ENCODE measurements at places on chromosomes 3 and 15.
A peak's percentile ranks its signal among the peaks of the same experiment; 100 is the strongest.

DNA sequence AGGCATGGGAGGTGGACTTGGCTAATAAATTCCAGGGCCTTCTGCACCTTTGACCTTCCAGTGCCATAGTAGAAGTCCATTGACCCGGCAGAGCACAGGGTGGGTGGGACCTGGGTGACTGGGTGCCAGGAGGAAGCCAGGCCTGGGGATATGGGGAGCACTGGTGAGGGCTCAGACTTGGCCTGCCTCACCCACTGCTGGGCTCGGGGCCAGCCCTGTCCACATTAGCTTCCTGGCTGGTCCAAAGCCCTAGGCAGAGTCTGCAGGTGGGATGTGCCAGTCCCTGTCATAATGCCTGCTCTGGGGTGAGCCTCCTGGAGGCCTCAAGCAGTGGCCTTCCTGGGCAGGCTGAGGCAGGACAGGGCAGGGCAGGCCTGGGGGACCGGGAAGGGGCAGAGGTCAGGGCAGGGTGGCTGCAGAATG, 38.1 kb upstream of the CHRNB4 start:
- no peak for DNase-seq

DNA sequence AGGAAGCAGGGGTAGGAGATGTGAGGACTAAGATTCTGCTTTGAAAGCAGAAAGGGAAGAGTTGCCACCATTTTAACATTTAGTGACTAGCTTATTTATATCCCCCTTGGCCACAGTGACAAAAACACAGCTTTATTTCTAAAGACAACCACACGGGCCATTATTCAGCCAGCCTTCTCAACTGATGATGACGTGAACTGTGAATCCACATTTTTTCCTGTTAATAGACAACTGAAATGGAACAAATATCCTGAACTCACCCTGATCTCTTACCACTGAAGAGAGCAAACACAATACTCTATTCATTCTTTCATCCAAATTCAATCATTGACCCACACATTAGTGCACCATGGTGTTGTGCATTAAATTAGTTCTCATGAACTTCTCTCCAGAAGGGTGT, 145.1 kb downstream of the TNIK start:
- DNase-seq: no peak

GRCh38 chr3:33868309-33868708, 69.9 kb downstream of the PDCD6IP start:
- DNase-seq: no peak

GRCh38 chr3:47577583-47578118, 1.0 kb downstream of the CSPG5 start:
- no peak for DNase-seq

DNA sequence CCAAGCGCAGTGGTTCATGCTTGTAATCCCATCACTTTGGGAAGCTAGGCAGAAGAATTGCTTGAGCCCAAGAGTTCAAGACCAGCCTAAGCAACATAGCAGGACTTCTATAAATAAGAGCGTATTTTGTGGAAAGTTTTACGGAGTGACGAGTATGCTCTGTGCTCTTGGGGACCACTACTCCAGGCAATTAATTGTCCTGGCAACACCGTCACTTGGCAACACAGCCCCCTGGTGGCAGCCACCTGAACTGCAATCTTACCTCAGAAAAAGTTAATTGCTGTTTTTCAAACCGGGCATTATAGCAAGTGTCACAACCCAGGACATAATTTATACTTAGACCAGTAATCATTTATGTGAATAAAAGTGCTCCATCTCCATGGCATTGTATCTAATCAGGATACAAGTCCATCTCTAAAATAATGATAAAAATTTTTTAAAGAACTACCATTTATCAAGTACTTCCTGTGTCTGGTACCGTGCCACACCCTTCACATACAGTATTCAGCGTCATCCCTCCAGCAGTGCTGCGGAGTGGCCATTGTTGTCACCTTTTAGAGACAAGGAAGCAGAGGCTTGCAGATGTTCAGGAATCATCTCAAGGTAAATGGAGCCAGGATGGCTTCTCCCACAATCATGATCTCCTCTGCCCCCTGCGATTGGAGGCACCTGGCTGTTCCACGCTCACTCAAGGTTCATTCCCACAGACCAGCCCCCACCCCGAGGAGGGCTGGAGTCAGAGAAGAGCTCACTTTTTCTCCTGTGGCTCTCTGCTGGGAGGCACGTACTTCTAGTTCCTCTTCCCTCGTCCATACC, 34.5 kb downstream of the PLA2G4D start:
- peak; percentile 39 for DNase-seq

- no peak for DNase-seq
Measured at GRCh38 chr3:25103391-25103790, 324.7 kb upstream of the RARB start.

DNA sequence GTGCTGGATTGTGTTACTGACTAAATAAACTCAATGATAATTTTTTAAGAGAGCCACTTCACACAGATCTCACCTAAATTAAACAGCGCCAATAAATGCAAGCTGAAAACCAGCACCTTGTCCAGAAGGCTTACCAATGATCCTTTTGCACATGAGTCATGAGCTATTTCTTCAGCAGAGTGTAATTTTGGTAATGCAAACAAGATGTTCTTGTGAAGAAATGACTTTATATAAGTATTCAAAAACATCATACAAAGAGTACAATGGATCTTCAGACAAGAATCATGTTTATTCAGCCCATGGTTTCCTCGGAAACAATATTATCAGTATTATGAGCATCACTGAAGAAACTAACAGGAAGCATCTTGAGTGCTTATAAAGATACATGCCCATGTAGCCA, 263.8 kb upstream of the UBE2E2 start:
- no peak for DNase-seq

GRCh38 chr3:181384970-181385369, 326.8 kb upstream of the SOX2 start:
- no peak for DNase-seq

DNA sequence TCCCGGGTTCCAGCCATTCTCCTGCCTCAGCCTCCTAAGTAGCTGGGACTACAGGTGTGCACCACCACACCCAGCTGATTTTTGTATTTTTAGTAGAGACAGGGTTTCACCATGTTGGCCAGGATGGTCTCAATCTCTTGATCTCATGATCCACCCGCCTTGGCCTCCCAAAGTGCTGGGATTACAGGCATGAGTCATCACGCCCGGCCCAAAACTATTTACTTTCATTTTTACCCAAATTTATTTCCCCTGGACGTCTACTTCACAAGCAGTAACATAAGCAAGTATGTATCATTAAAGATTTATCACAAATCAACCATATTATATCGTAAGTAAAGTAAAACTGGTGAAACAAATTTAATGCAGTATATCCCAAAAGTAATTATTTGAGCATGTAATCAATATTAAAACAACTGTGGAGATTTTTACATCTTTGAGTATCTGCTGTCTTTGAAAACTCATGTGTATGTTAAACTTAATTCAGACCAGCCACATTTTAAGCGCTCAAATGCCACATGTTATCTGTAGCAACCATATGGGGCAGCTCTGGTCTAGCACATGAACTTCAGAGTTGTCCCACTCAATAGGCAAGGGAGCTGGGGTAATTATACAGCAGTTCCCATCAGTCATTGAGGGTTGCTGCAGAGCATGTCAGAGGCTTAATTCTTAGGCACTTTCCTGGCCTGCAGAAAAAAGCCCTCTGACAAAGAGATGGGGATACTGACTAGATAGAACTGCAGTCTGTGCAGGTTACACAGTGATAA, 185.7 kb upstream of the CTDSPL start:
- DNase-seq: no peak

GRCh38 chr15:100133001-100133400, 208.8 kb downstream of the ADAMTS17 start:
- DNase-seq: no peak

DNA sequence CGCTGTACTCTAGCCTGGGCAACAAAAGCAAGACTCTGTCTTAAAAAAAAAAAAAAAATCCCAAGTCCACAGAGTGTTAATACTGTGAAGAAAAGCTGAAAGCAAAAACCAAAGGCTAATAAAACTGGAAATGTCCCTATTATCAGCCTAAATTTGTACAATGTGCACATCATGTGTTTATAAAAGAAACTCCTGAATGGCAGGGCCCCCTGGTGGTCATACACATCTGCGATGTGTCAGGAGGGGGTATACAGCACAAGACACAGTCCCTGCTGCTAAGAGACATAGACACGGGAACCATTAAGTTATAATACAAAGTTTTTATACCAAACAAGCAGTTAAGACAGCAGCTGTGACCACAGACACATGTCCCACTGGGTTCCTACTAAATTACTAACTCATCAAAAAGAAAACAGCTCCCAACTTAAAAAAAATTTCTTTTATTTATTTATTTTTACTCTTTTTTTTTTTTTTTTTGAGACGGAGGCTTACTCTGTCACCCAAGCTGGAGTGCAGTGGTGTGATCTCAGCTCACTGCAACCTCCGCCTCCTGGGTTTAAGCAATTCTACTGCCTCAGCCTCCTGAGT, 31.0 kb downstream of the IDH2 start:
- peak; percentile 59 for DNase-seq

GRCh38 chr3:106457281-106458180, 588.7 kb upstream of the CBLB start:
- no peak for DNase-seq

- no peak for DNase-seq
Measured at GRCh38 chr3:14879211-14879874, 60.6 kb downstream of the FGD5 start.

GRCh38 chr15:99132122-99132521, 27.2 kb downstream of the SYNM start:
- DNase-seq: no peak

GRCh38 chr15:56988219-56988618, 69.8 kb downstream of the TCF12 start:
- no peak for DNase-seq

- no peak for DNase-seq
Measured at GRCh38 chr3:155382396-155383042, 89.0 kb upstream of the STRIT1 start.

GRCh38 chr3:64932016-64932518, 244.3 kb upstream of the ADAMTS9 start:
- no peak for DNase-seq

GRCh38 chr3:188950832-188951489, 220.8 kb upstream of the TPRG1 start:
- no peak for DNase-seq

DNA sequence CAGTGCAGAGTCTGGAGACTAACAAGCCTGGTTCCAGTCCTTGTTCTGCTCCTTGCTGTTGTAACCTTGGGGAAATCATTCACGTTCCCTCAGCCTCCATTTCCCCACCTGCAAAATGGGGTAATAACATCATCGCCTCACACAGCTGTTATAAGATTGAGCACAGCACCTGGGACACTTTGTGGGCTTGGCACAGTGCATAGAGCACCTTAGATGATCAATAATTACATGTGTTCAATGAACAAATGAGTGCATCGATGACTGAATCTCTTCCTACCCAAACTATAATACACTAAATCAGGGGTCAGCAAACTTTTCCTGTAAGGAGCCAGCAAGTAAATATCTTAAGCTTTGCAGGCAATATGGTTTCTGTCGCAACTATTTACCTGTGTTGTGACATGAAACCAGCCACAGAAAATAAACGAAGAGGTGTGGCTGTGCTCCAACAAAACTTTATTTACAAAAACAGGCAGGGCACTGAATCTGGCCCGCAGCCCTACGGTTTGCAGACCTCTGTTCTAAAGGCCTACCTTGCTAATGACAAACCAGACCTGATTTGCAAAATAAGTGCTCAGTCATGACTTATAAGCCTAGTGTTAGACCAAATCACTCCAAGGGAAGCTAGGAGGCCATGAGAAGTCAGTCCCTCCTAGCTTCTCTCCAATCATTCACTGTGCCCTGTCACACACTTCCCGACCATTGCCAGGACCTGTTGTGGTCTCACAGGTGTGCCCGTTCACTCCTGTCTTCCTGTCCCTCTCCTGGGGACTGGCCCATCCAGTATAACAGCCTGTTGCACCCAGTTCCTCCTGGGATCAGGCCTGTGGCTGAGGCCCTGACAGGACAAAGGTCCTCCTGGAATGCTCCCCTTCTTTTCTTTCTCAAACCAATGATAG, 149.4 kb upstream of the WNT5A start:
- DNase-seq: no peak
